ENCODE measurements at places on chromosomes 12 and 14. TPM values are rescaled to one million over a fixed set of nuclear protein-coding genes. Genes with fewer than 3 reads are reported as not detected.

DNA sequence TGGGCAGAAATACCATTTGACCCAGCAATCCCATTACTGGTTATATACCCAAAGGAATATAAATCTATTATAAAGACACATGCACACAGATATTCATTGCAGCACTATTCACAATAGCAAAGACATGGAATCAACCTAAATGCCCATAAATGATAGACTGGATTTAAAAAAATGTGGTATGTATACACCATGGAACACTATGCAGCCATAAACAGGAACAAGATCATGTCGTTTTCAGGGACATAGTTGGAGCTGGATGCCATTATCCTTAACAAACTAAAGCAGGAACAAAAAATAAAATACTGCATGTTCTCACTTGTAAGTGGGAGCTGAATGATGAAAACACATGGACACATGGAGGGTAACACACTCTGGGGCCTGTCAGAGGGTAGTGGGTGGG lies 335.6 kb downstream of the BTG1 start:
- H3K27ac ChIP-seq = no peak overlapping the region
- no peaks in the 10 kb centered on the region for H3K27me3 ChIP-seq
- no peak overlapping the region for H3K4me3 ChIP-seq
- peaks cover 19% of the 10 kb centered on the region for H3K4me1 ChIP-seq
- H3K36me3 ChIP-seq = peaks cover 22% of the 10 kb centered on the region
- no peak for DNase-seq

The TSPAN9 gene
- total RNA-seq = 0.31 TPM

The GLT8D2 gene
- total RNA-seq = not detected

The DNM1L gene
- 66.1 TPM for total RNA-seq

DNA sequence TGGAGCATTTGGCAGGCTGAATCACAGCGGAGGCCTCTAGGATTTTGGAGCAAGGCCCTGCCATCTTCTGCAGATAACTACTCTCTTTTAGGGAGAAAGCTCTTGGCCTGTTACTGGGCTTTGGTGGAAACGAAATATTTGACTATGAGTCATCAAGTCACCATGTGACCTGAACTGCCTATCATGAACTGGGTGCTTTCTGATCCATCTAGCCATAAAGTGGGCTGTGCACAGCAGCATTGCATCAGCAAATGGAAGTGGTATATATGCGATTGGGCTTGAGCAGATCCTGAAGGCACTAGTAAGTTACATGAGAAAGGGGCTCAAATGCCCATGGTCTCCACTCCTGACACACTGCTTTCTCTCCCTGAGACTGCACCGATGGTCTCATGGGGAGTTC lies 21.1 kb downstream of the GYS2 start:
- DNase-seq = no peak
- no peak overlapping the region for H3K27ac ChIP-seq
- peaks cover 15% of the 10 kb centered on the region for H3K27me3 ChIP-seq
- no peak overlapping the region for H3K4me3 ChIP-seq

- peaks cover 71% of the 10 kb centered on the region for H3K4me1 ChIP-seq
- H3K27me3 ChIP-seq = no peaks in the 10 kb centered on the region
- DNase-seq = peak; percentile 57
- H3K36me3 ChIP-seq = peaks cover 61% of the 10 kb centered on the region
- H3K4me3 ChIP-seq = peak overlapping the region; percentile 83
Measured at GRCh38 chr12:121789233-121789781, 4.2 kb downstream of the RHOF start.

The CCDC177 gene
- total RNA-seq = not detected

GRCh38 chr14:51424561-51425251 lies 184.7 kb downstream of the TMX1 start:
- H3K4me3 ChIP-seq = no peak overlapping the region
- H3K4me1 ChIP-seq = peaks cover 7% of the 10 kb centered on the region
- H3K27me3 ChIP-seq = peaks cover 15% of the 10 kb centered on the region
- DNase-seq = no peak
- H3K27ac ChIP-seq = no peak overlapping the region

The SLC5A8 gene
- total RNA-seq = not detected

- H3K4me3 ChIP-seq = peak overlapping the region; percentile 22
- no peak overlapping the region for H3K27ac ChIP-seq
- peaks cover 24% of the 10 kb centered on the region for H3K4me1 ChIP-seq
- no peak for DNase-seq
- H3K36me3 ChIP-seq = peaks cover 7% of the 10 kb centered on the region
- no peaks in the 10 kb centered on the region for H3K27me3 ChIP-seq
Measured at GRCh38 chr12:40011775-40012129, 94.1 kb downstream of the SLC2A13 start.

- H3K4me3 ChIP-seq = no peak overlapping the region
- H3K4me1 ChIP-seq = no peaks in the 10 kb centered on the region
- H3K27ac ChIP-seq = no peak overlapping the region
- H3K36me3 ChIP-seq = no peaks in the 10 kb centered on the region
- no peak for DNase-seq
Measured at GRCh38 chr12:44021471-44021971, 185.6 kb downstream of the TMEM117 start.

DNA sequence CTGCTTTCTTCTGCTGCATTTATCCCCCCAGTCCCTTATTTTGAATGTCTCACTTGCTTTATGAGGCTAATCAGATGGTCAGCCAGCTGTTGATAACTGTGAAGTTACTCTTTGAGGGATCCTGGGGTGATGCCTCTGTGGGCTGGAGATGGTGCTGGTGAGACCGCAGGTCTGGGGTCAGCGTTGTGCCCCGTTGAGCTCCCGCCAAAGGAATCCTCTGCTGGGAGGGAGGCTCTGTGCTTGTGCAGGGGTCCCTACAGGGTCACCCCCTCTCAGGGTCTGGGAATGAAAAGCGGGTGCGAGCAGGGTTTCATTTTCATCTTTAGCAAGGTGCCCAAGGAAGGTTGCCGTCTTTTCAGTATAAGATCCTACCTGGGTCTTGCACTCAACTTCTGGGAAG lies 161.2 kb upstream of the RTL1 start:
- H3K4me1 ChIP-seq = no peaks in the 10 kb centered on the region
- H3K36me3 ChIP-seq = no peaks in the 10 kb centered on the region
- no peak overlapping the region for H3K4me3 ChIP-seq
- peaks cover 3% of the 10 kb centered on the region for H3K27me3 ChIP-seq

DNA sequence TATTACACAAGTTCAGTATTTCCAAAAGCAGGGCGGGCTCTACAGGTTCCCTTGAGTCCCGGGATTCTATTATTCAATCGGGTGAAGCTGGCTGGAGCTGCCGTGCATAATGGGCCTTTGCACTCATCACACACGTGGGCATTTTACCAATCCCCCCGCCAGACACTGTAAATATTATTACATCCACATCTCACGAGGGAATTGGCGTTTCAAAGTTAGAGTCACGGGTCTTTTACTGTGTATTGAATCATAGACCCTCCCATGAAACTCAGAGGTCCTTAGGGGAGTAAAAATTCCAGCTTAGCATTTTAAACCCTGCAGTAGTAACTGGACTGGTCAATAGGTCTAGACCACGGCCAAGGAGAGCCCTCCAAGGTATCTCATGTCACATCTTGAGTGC lies 70.3 kb downstream of the MAP1LC3B2 start:
- DNase-seq = no peak
- no peaks in the 10 kb centered on the region for H3K4me1 ChIP-seq
- no peaks in the 10 kb centered on the region for H3K36me3 ChIP-seq
- H3K27me3 ChIP-seq = peaks cover 10% of the 10 kb centered on the region

GRCh38 chr14:48350971-48351370 lies 675.6 kb upstream of the MDGA2 start:
- no peak for DNase-seq
- no peak overlapping the region for H3K27ac ChIP-seq
- H3K27me3 ChIP-seq = no peaks in the 10 kb centered on the region
- no peak overlapping the region for H3K4me3 ChIP-seq
- H3K4me1 ChIP-seq = no peaks in the 10 kb centered on the region
- no peaks in the 10 kb centered on the region for H3K36me3 ChIP-seq

DNA sequence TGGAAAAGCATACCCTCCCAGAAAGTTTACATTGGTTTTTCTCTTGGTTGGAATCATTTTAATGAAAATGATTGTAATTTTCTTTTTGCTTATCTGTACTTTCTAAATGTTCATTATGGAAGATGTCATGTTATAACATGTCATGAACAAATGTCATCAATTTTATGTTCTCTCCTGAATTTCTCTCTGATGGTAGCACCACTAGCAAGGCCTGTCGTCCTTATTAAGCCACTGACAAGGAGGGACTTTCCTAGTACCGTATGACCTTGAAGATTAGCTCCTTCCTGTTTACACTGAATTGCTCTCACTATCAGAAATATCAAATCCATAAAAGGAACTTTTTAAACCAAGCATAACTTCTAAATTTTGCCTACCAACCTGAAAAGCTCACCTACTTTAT lies 99.0 kb downstream of the ESR2 start:
- no peak for DNase-seq
- H3K4me1 ChIP-seq = peaks cover 33% of the 10 kb centered on the region
- H3K4me3 ChIP-seq = no peak overlapping the region
- H3K36me3 ChIP-seq = peaks cover 11% of the 10 kb centered on the region

DNA sequence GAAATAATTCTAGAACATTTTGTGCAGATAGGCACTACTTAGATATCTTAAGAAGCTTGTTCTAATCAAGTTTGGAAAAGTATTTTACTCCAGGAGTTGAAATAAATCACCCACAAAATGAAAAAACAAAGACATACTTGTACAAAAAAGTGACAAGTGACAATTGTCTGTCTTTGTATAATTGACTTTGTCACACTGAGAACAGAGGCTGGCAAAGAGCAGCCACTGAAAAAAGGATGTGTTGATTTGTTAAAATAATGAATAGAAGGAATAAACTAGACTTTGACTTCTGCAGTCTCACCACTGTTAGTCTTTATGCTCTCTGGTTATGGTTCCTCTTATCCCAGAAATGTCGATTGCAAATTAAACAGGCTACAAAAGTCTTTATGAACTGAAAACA lies 77.6 kb downstream of the PTPRR start:
- no peak overlapping the region for H3K4me3 ChIP-seq
- no peaks in the 10 kb centered on the region for H3K27me3 ChIP-seq
- H3K36me3 ChIP-seq = no peaks in the 10 kb centered on the region
- H3K27ac ChIP-seq = no peak overlapping the region
- no peak for DNase-seq
- no peaks in the 10 kb centered on the region for H3K4me1 ChIP-seq

DNA sequence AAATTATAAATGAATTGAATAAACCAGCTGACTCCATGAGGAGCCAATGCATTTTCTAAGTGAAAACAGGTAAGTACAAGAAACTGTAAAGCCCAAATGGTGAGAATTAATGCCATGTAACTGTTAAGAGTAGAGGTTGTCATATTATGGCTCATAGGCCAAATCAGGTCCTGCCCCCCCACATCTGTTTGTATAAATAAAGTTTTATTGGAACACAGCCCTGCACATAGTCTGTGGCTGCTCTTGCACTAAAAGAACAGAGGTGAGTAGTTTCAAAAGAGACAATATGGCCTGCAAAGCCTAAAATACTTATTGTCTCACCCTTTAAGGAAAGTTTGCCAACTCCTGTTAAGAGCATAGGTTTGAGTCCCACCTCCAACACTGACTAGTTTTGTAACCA lies 140.5 kb upstream of the SRRM4 start:
- H3K27me3 ChIP-seq = no peaks in the 10 kb centered on the region
- H3K36me3 ChIP-seq = no peaks in the 10 kb centered on the region
- no peak for DNase-seq
- no peaks in the 10 kb centered on the region for H3K4me1 ChIP-seq
- H3K4me3 ChIP-seq = no peak overlapping the region
- no peak overlapping the region for H3K27ac ChIP-seq

The INHBE gene
- total RNA-seq = 1.2 TPM

GRCh38 chr12:9869307-9870161 lies at the start of gene CLEC2B:
Gene CLEC2B, minus strand, starts transcription at chr12:9869354.
- H3K27ac ChIP-seq = peak within 1 kb of the TSS; percentile 99
- peak; percentile 28 for DNase-seq
- H3K36me3 ChIP-seq = peaks cover 8% of the 10 kb centered on the region
- peak within 1 kb of the TSS; percentile 87 for H3K4me3 ChIP-seq
- no peaks in the 10 kb centered on the region for H3K27me3 ChIP-seq

GRCh38 chr12:11601647-11602046 lies 47.8 kb upstream of the ETV6 start:
- no peak for DNase-seq
- H3K4me3 ChIP-seq = no peak overlapping the region
- H3K27ac ChIP-seq = no peak overlapping the region
- peaks cover 9% of the 10 kb centered on the region for H3K4me1 ChIP-seq
- no peaks in the 10 kb centered on the region for H3K36me3 ChIP-seq

GRCh38 chr14:95191445-95192199 lies 34.3 kb upstream of the DICER1 start:
- H3K36me3 ChIP-seq = no peaks in the 10 kb centered on the region
- H3K27me3 ChIP-seq = peaks cover under 1% of the 10 kb centered on the region
- H3K4me1 ChIP-seq = no peaks in the 10 kb centered on the region

The TEX52 gene
- total RNA-seq = not detected

DNA sequence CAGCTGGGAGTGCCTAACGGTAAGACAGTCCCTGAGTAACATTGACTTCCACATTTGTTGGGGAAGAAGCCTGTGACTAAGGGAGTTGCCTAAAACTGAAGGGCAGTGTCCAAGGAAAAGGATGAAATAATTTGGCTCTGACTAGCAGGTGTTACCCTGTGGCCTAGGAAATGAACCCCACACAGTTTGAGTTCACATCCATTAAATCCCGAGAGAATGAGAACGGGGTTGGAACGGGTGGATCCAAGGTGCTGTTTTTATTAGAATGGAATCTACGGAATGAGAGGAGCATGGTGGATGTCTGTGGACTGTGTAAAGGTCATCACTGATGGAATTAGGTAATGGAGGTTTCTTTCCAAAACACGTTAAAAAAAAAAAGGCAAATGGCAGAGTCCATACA lies 324.0 kb downstream of the MED13L start:
- no peaks in the 10 kb centered on the region for H3K27me3 ChIP-seq
- DNase-seq = no peak
- no peak overlapping the region for H3K27ac ChIP-seq
- peaks cover 10% of the 10 kb centered on the region for H3K36me3 ChIP-seq

All from activated naive CD8-positive, alpha-beta T cell treated with anti-CD3 and anti-CD28 coated beads for 36 hours (primary cell).